ENCODE measurements at places on chromosomes 5 and 9.

- no peak for DNase-seq
These were observed 118.7 kb upstream of the ADAMTS16 start for GRCh38 chr5:5021436-5021835.

DNA sequence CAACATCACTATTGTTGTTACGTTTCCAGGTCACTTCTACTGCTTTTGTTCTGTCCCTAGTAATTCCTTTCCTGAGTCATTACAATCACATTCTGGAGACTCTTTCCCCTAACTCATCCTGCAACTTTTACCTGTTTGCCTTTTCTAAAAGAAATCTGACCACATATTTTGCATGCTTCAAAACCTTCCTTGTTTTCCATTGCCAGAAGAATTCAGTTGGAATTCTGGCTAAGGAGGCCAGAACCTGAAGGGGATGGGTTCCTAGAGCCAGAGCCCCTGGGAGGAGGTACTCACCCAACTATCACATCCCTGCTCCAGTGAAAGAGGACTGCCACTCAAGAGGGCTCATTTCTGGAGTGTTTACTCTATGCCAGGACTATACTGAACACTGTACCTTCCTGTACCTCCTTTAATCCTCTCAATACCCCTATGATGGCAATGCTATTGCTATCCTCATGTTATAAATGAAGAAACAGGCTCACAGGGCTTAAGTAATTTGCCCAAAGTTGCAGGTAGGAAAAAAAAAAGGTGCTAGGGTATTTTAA, 42.8 kb upstream of the MAST4 start:
- no peak for DNase-seq

- peak; percentile 14 for DNase-seq
These were observed 315.2 kb upstream of the PDE4D start for GRCh38 chr5:60208716-60209115.

- DNase-seq, result no peak
These were observed 12.2 kb upstream of the TMEM252 start for GRCh38 chr9:68552700-68553476.

GRCh38 chr9:37639841-37640240, 10.9 kb upstream of the FRMPD1 start:
- DNase-seq, result no peak

DNA sequence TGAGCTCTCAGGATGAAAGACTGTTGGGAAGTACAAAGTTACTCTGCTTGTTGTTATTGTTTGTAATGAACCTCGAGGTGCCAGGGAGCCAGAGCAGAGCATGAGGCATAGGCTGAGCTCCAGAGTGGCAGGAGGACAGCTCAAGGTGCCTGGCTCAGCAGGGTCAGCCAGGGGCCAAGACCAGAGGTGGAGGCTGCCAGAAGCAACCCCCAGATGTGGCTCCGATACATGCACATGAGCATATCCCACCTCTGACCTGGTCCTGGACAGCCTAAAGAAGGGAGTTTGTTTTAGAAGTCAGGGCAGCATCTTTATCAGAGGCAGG, 105.6 kb downstream of the PSD2 start:
- no peak for DNase-seq

Measured in kidney capillary endothelial cell (primary cell).